Umbilical cord (tissue), 2 donors: ENCODE measurements at places on chromosomes 1 and 21.

DNA sequence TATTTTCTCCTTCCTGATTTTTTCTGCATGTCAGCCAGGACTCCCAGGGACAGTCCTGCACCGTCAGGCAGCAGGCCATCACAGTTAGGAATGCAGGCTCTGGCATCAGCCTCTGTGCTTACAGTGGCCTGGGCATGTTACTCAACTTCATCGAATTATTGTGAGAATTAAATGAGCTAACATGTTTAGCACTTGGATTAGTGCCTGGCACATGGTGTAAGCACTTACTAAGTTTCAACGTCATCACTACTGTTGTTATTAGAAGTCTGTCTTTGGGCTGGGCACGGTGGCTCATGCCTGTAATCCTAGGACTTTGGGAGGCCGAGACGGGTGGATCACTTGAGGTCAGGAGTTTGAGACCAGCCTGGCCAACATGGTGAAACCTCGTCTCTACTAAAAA lies 45.1 kb downstream of the SCCPDH start:
- DNase-seq: no peak

GRCh38 chr1:71908871-71909390 lies 373.4 kb downstream of the NEGR1 start:
- no peak for DNase-seq

GRCh38 chr21:33418691-33419090 lies 15.5 kb downstream of the IFNGR2 start:
- peak; percentile 53 for DNase-seq

GRCh38 chr21:27803571-27803970 lies 836.7 kb upstream of the ADAMTS5 start:
- DNase-seq: no peak

- no peak for DNase-seq
Observed at GRCh38 chr1:6600410-6601048, 2.1 kb downstream of the KLHL21 start.

DNA sequence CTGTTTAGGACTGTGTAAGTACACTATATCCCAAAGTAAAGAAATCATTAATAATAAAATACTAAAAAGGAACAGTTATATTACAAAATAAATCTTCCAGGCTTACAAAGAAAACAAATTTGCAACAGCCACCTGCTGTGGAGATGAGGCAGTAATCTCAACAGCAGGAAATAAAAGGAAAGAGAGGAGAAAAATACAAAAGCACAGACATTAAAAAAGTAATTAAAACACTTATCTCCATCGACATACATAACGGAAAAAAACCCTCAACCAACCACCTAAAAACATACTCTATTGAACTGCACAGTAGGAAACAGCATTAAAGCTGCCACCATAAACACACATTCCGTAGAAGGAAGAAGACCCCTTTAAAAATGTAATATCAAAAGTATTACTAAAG lies 317.6 kb downstream of the DPYD start:
- DNase-seq: no peak

DNA sequence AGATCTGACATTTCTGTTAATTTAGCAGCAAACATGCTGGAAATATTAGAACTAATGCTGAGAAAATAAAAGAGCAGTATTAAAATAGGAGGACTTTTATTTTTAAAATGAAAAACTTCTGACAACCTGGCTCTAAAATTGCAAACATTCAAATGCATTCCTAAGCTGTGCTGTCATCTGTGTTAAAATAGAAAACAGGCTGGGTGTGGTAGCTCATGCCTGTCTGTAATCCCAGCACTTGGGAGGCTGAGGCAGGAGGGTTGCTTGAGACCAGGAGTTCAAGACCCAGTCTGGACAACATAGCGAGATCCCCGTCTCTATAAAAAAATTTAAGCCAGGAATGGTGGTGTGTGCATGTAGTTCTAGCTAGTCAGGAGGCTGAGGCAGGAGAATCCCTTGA lies 44.6 kb downstream of the MIGA1 start:
- DNase-seq: peak; percentile 24

GRCh38 chr21:28826569-28826968 lies 166.1 kb downstream of the LTN1 start:
- peak; percentile 46 for DNase-seq

DNA sequence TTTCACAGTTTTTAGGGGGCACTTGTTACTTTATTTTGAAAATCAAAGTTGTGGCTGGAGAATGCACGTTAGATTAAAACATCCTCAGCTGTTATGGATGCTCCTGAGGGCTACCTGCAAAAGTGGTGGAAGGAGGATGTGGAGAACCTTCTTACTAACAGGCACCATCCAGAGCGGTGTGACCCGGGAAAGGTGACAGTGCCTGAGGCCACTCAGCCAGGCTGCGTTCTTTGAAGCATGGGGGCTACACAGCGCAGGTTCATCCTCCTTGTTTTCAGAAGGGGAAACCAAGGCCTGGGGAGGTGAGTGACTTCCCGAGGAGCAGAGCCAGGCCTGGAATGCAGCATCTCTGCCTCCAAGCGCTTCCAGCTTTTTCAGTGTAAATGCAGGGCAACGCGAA lies 24.0 kb downstream of the DMRTB1 start:
- DNase-seq: no peak

GRCh38 chr1:74517599-74518051 lies 5.2 kb upstream of the LRRC53 start:
- no peak for DNase-seq

DNA sequence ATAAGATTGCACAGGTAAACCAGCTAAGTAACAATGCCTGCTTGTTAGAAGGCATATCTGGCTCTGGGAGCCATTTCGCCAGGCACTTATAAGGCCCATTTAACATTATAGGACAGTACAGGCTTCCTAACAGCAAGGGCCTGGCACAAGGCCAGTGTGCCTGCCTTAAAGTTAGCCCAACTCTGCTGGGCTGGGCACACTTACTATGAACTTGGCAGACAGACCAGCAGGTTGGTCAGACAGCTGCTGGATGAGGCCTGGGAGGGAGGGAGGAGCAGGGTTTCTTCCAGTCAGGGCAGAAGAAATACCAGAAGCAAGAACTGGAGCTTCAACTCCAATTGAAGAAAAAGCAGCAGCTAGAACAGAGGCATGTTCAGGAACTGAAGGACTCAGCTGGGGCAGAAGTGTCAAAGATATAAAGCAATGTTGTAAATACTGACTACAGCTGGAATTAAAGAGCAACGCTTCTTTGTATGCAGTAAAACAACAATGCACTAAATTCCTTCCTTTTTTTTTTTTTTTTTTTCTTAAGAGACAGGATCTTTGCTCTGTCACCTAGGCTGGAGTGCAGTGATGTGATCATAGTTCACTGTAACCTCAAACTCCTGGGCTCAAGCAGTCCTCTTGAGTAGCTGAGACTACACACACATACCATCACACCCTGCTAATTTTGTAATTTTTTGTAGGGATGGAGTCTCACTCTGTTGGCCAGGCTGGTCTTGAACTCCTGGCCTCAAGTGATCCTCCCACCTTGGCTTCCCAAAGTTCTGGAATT lies 4.9 kb downstream of the CACHD1 start:
- no peak for DNase-seq

GRCh38 chr21:21051109-21052055 lies 53.2 kb downstream of the NCAM2 start:
- no peak for DNase-seq

- no peak for DNase-seq
Observed at GRCh38 chr1:166925810-166926478, 49.4 kb downstream of the ILDR2 start.

DNA sequence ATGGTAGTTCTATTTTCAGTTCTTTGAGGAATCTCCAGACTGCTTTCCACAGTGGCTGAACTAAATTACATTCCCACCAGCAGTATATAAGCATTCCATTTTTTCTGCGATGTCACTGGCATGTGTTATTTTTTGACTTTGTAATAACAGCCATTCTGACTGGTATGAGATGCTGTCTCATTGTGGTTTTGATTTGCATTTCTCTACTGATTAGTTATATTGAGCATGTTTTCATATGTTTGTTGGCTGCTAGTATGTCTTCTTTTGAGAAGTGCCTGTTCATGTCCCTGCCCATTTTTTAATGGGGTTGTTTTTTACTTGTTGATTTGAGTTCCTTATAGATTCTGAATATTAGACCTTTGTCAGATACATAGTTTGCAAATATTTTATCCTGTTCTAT lies 87.9 kb downstream of the RPS6KC1 start:
- no peak for DNase-seq

DNA sequence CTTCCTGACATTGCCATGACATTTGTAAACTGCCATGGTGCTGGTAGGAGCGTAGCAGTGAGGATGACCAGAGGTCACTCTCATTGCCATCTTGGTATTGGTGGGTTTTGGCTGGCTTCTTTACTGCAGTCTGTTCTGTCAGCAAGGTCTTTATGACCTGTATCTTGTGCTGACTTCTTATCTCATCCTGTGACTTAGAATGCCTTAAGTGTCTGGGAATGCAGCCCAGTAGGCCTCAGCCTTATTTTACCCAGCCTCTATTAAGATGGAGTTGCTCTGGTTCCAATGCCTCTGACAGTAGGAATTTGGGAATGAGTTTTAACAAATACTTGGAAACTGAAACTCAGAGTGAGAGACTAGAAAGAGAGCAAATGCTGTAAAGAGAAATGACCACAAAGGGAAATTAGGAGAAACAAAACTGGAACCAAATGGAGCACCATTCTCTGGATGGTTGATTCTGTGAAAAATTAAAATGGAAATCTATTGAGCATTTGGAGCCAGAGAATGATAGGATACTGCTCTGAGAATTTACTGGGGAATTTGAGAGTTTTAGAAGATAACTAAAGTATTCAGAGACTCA lies 50.1 kb upstream of the RHOU start:
- peak; percentile 94 for DNase-seq

- DNase-seq: no peak
Observed at GRCh38 chr1:45673956-45674355, 12.4 kb downstream of the GPBP1L1 start.

DNA sequence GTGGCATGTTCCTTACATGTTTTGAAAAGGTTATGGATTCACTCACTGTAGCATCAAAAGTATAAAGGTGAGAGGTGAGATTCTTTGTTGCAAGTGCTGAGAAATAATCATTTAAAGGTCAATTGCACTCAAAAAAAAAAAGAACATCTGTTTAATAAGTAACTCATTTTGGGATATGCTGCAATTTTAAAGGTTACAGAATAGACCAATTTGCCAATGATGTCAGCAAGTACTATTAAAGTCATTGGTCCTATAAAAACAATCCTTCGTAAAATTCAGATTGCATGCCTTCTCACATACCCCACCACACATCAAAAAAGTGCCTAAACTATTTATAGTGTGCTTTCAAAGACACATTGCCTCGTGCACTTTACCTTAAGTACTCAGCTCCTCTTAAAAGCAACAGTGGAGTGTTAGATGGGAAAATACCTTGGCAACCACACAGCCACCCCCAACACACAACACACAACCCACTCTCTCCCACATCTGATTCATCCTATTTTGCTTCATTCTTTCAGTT lies 218.2 kb upstream of the ADGRL2 start:
- DNase-seq: no peak

GRCh38 chr1:32761253-32761877 lies 55.8 kb downstream of the YARS1 start:
- DNase-seq: peak; percentile 69

GRCh38 chr1:62796221-62796620 lies 12.3 kb downstream of the ATG4C start:
- no peak for DNase-seq

GRCh38 chr1:94111879-94112278 lies 9.1 kb downstream of the ABCA4 start:
- DNase-seq: no peak

GRCh38 chr21:35988416-35989137 lies 71.7 kb downstream of the SETD4 start:
- no peak for DNase-seq

- DNase-seq: no peak
Observed at GRCh38 chr1:185656663-185657062, 77.5 kb upstream of the HMCN1 start.

DNA sequence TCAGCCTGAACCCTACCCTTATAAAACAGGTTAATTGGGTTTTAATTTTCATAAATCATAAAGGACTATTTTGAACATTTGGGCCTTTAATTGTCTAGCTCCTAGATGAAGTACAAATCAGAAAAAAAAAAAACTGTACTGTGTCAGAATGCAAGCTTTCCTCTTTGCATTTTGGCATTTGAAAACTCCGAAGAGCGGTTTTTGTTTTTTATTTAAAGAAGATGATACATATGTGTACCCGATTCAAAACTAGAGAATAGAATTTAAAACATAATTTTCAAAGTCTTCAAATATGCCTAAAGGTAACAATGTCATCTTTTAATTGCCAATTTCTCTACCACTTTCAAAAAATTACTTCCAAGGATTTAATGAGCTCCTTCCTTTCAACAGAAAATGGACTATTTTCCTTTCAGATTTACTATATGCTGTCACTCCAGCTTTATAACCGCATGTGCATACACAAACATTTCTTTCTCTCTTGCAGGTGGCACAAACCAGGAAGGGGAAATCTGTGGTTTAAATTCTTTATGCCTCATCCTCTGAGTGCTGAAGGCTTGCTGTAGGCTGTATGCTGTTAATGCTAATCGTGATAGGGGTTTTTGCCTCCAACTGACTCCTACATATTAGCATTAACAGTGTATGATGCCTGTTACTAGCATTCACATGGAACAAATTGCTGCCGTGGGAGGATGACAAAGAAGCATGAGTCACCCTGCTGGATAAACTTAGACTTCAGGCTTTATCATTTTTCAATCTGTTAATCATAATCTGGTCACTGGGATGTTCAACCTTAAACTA lies 33.7 kb downstream of the MRPL39 start:
- peak; percentile 31 for DNase-seq

DNA sequence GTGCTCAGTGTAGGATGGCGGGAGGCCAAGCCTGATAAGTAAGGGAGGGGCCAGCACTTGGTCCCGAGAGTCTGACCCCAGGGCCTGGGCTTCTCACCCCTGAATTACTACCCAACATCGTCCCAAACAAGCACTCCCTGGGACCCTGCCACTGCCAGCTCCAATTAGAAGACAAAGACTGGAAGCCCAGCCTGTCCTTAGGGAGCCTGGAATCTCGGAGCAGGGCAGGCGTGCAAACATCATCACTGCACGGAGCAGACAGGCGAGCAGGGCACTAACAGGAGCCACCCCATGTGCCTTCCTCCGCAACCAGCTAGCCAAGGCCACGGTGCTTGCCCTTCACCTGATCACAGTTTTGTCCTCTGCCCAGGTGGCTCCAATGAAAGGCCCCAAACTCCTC lies 23.2 kb downstream of the KCNAB2 start:
- no peak for DNase-seq

GRCh38 chr1:70195342-70195741 lies 10.0 kb downstream of the LRRC40 start:
- DNase-seq: no peak

DNA sequence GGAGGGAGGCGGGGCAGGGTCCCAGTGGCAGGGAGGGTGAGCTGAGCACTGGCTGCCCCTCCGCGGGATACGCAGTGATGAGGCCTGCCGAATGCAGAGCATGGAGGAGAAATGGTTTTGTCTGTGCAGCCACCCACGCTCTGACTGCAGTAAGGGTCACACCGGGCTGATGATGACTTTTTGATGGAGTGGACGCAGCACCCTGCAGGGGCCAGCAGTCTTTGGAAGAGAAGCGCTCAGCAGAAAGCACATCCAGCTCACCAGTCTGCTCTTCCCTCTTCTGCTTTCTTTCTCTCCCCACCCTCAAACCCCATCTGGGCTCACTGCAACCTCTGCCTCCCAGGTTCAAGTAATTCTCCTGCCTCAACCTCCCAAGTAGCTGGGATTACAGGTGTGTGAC lies 61.9 kb upstream of the ATP1A1 start:
- no peak for DNase-seq
